ENCODE measurements at places on chromosomes 3 and 15. TPM values are rescaled to one million over a fixed set of nuclear protein-coding genes. Genes with fewer than 3 reads are reported as not detected.

Gene GP9
- not detected for total RNA-seq

Gene SNX1
- total RNA-seq, result 56.3 TPM

Gene XIRP1
- total RNA-seq, result not detected

Gene HGD
- 0.63 TPM for total RNA-seq

Gene ASB7
- 23.5 TPM for total RNA-seq

Gene GATM
- total RNA-seq, result 128 TPM

Gene RPL39L
- total RNA-seq, result 13.5 TPM

All from parietal lobe (tissue), 2 donors.